ENCODE measurements at places on chromosomes 16 and 17. TPM values are rescaled to one million over a fixed set of nuclear protein-coding genes. Genes with fewer than 3 reads are reported as not detected.

The CDH16 gene
- 0.13 TPM for total RNA-seq

The CDRT15 gene
- total RNA-seq, result not detected

The PDILT gene
- total RNA-seq, result not detected

The PRR15L gene
- total RNA-seq, result 243 TPM

The CAPNS2 gene
- 0.51 TPM for total RNA-seq

The GLIS2 gene
- total RNA-seq, result 1.7 TPM

The LRRC37A gene
- total RNA-seq, result 6.5 TPM

The MRPL45 gene
- 28.1 TPM for total RNA-seq

The TEX19 gene
- not detected for total RNA-seq

The SCARF1 gene
- total RNA-seq, result 13.1 TPM

The HASPIN gene
- 1.1 TPM for total RNA-seq

The KCNH4 gene
- 0.06 TPM for total RNA-seq

The TSNAXIP1 gene
- total RNA-seq, result 0.41 TPM

The TP53TG3C gene
- not detected for total RNA-seq

The SDR42E2 gene
- total RNA-seq, result not detected

The GPR142 gene
- total RNA-seq, result not detected

The KRTAP2-2 gene
- not detected for total RNA-seq

The MYOCD gene
- total RNA-seq, result 136 TPM

The RUNDC3A gene
- total RNA-seq, result 3.7 TPM

The CEP20 gene
- total RNA-seq, result 23.2 TPM

The FXR2 gene
- total RNA-seq, result 53.3 TPM

The CCL17 gene
- not detected for total RNA-seq

The RTN4RL1 gene
- 0.14 TPM for total RNA-seq

The HBQ1 gene
- total RNA-seq, result not detected

The ZPBP2 gene
- total RNA-seq, result not detected

The PRAC1 gene
- total RNA-seq, result 137 TPM

The QRICH2 gene
- total RNA-seq, result 4.7 TPM

The KRT37 gene
- total RNA-seq, result not detected

The PHOSPHO1 gene
- total RNA-seq, result not detected

The MMP15 gene
- 96.5 TPM for total RNA-seq

The CCL16 gene
- total RNA-seq, result 0.20 TPM

The CES4A gene
- 10.1 TPM for total RNA-seq

The FBXL16 gene
- 1.3 TPM for total RNA-seq

The TNK1 gene
- total RNA-seq, result 16.4 TPM

The MARVELD3 gene
- 85.8 TPM for total RNA-seq

The PIPOX gene
- total RNA-seq, result 7.4 TPM

The OTOP3 gene
- total RNA-seq, result 1.5 TPM

The PRSS22 gene
- total RNA-seq, result 1.6 TPM

The GPRC5C gene
- total RNA-seq, result 62.2 TPM

The SUPT4H1 gene
- total RNA-seq, result 57.9 TPM

The NPIPA3 gene
- not detected for total RNA-seq

All from mucosa of descending colon (tissue), 3 donors.